Hippocampal formation (tissue), 2 donors: ENCODE measurements at places on chromosomes 6 and 20.

DNA sequence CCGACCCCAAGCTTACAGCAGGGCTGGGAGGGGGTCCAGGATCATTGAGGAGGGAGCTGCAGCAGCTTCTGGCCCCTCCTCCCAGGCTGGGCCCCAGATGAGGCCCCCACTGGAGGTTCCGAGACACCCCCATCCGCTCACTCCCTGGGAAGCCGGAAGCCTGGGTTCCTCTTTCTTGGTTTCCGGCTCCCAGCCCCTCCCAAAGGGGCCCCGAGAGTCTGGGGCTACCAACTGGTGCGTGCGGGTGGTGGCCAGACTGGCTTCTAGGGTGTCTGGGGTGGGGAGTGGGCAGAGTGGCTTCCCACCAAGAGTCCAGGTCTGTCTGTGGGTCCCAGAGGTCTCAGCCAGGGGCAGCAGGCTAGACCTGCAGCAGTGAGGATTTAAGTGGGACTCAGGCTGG lies 2.2 kb downstream of the RGS19 start:
- DNase-seq = no peak

DNA sequence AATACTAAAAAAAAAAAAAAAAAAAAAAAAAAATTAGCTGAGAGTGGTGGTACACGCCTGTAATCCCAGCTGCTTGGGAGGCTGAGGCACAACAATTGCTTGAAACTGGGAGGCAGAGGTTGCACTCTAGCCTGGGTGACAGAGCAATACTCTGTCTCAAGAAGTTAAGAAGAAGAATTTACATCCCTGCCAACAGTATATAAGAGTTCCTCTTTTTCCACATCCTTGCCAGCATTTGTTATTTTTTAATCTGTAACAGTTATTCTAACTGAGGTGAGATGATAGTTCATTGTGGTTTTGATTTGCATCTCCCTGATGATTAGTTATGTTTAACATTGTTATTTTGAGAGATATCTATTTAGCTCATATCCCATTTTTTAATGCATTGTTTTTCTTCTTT lies 20.3 kb upstream of the DYNLRB1 start:
- no peak for DNase-seq

GRCh38 chr20:46630306-46630705 lies 21.0 kb downstream of the SLC13A3 start:
- DNase-seq = no peak

DNA sequence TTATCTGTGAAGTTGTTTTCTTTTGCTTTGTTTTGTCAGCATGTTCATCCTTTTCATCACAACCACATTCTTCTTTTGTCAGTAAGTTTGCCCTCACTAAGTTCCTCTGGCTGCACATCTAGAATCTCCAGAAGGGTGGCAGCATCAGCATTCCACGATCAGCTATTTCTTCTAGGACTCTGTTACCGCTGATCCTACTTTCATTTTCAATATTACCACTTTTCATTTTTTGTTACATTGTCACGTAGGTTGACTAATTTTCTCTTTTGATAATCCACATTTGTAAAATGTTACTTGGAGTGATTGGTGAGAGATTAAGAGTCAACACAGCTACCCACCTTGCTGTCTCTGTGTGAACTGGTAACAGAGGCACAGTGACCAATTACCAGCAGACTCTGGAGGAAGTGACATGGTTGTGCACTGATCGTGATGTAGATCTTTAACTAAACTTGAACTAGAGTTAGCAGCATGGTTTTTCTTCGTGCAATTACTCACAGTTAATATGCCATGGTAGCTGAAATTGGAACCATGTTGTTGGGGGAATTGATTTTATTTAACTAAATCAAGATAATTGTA lies 307.9 kb upstream of the SLC35B3 start:
- DNase-seq = no peak

GRCh38 chr6:161265975-161266374 lies 7.9 kb downstream of the AGPAT4 start:
- DNase-seq = no peak

DNA sequence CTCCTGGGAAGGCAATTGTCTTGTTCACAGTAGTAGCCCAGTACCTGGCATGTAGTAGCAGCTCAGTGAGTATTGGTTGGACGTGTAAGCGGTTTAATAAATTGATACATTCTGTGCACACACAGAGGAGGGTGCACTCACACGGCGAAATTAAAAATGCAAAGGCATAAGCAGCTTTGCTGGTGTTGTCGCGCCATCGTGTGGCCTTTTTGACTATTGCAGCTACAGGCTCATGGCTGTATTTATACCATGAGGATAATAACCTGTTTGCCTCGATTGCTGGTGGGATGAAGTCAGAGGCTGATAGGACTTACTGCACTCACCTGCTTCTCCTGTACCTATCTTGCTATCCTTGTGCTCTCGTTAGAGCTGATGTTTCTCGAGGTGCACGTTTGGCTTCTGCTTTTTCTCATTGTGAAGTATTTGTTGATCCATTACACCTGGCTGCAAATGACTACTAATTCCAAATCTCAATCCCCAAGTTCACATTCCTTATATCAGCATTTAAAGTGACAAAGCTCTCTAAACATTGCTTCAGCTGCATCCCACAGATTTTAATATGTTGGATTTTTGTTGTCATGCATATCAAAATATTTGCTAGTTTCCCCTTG lies 61.5 kb downstream of the TBXT start:
- DNase-seq = peak; percentile 58

DNA sequence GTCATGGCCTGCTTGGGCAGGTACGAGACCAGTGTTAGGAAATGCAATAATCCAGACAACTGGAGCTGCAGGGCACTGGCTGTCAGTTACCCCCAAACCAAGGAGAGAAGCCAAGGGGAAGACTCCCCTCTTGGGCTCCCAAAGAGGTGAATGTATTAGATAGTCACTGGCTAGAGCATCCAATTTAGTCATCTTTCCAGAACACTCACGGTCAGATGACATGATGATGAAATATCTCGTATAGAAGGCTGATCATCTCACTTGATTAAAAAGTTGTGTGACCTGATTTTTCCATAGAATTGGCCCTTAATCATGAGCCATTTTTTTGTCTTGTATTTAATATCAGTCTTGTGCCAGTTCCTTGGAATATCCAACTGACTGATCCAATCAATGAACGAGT lies 40.7 kb downstream of the SLC22A3 start:
- no peak for DNase-seq

GRCh38 chr20:40763646-40764295 lies 74.7 kb upstream of the MAFB start:
- DNase-seq = peak; percentile 41

- DNase-seq = no peak
Measured at GRCh38 chr6:37013516-37014491, 8.3 kb downstream of the FGD2 start.

- no peak for DNase-seq
Measured at GRCh38 chr6:149031859-149032598, 285.2 kb downstream of the UST start.

GRCh38 chr6:1553562-1554083 lies 56.1 kb upstream of the FOXC1 start:
- DNase-seq = no peak

- DNase-seq = no peak
Measured at GRCh38 chr6:142235791-142236190, 66.0 kb upstream of the ADGRG6 start.

GRCh38 chr6:141501616-141502015 lies 631.1 kb upstream of the GJE1 start:
- no peak for DNase-seq

DNA sequence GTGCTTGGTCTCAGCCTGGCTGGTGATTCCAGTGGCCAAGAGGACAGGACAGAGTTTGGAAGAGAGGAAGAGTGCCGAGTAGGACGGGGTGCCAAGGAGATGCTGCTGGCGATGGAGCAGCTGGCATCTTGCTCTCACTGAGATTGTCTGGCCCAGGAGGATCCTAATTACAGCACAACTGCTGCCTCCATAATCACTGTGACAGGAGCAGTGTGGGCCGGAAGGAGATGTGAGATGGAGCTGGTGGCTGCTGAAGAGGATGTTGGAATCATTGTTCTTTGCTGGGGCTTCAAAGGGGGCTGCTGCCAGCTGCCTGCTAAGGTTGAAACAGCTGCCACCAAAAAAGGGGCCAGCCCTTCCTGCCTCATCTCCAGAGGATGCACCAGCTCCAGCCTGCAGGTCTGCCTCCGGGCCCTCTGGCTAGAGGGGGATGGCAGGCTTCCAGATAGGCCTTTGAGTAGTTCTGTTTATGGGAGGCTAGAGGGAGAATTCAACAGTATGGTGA lies 214.4 kb downstream of the RNF144B start:
- DNase-seq = no peak

- DNase-seq = no peak
Measured at GRCh38 chr6:87126501-87126900, 28.9 kb upstream of the ZNF292 start.

DNA sequence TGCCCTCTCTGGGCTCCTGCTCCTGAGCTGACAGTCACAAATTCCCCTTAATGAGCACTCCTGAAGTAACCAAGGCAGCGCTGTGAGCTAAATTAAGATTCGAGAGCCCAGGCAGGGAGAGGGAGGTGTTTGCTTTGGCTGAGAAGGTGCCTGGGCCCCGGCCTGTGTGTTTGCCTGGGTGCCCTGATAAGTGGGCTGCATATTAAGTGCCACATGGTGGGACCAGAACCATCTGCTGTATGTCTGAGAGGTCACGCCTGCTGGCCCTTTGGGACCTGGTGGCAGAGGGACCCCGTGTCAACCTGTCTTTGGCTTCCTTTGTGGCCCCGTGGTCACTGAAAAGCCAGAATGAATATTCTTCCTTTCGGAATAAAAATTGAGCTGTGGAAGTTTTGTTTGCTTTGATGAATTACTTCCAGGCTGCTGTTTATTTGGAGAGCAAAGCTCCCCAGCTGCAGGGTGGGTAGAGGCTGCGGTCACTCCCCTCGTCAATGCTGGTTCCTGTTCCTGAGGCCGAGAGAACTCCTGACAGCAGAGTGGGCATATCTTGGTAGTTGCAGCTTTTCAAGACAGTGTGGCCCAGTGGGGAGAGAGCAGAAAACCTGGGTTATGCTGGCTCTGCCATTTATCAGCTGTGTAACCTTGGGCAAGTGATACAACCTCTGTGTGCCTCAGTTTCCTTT lies 17.5 kb upstream of the KCNK16 start:
- no peak for DNase-seq

- no peak for DNase-seq
Measured at GRCh38 chr6:118787724-118788423, 106.1 kb upstream of the ASF1A start.

GRCh38 chr20:62052336-62052841 lies 13.3 kb downstream of the TAF4 start:
- DNase-seq = no peak

- no peak for DNase-seq
Measured at GRCh38 chr20:52160621-52161204, 30.9 kb downstream of the ZFP64 start.

DNA sequence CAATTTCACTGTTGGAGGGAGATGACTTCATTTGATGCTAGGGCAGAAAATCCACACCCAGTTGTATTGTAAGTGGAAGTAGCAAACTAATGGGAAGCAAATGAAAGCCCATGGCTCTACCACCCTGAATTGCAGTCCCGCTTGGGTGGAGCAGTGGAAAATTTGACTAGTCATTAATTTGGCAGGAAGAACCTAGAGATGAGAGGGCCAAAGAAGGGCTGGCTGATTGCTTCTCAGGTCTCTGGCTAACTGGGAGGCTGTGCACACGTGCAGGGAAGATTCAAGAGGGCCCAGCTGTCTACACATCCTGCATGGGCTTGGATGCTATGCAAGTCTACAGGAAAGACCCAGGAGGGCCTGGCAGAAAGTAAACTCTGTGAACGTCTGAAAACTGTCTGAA lies 466.2 kb downstream of the TFAP2A start:
- no peak for DNase-seq

GRCh38 chr6:5995658-5995948 lies 11.1 kb downstream of the NRN1 start:
- no peak for DNase-seq

DNA sequence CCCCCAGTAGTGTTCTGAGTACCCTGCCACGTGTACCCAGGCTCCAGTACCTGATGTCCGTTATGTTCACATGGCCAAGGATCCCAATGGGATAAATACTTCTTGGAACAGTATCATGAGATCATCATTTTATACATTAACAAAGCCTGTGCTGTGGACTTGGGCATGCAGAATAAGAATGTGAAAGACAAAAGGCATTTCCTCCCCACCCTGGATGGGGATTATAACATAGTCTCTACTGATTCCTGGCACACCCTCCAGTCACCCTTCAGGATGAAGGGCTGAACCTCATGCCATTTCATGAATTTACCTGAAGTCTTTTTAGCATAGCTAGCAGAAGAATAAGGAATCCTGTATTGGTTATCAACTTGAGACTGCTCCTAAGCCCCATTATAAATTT lies 2.8 kb downstream of the TNFRSF21 start:
- no peak for DNase-seq

GRCh38 chr20:46296526-46297250 lies 11.6 kb downstream of the CDH22 start:
- DNase-seq = no peak

- no peak for DNase-seq
Measured at GRCh38 chr20:46388937-46389336, 17.5 kb downstream of the ELMO2 start.

- DNase-seq = peak; percentile 22
Measured at GRCh38 chr20:44537993-44538392, 16.1 kb upstream of the SERINC3 start.

- no peak for DNase-seq
Measured at GRCh38 chr6:36297051-36297450, 27.2 kb downstream of the PNPLA1 start.

GRCh38 chr6:64505312-64505711 lies 869.7 kb downstream of the PHF3 start:
- no peak for DNase-seq

GRCh38 chr20:17026346-17026745 lies 200.5 kb upstream of the PCSK2 start:
- DNase-seq = no peak

DNA sequence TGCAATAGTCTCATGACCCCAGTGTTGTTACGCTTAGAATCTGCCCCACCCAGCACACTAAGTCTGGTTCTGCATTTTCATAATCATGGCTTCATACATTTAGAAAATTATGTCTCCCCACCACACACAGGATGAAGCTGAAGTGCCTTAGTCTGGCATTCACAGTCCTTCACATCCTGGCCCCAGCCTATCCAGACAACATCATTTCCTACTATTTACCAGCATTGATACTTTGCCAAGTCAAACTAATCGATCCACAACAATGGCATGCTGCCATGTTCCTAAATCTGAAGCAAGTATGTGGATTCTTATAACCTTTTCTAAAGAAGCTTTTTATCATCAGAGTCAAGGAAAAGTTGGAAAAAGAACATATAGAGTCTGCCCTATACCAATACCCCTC lies 132.4 kb upstream of the FBXL4 start:
- DNase-seq = no peak

DNA sequence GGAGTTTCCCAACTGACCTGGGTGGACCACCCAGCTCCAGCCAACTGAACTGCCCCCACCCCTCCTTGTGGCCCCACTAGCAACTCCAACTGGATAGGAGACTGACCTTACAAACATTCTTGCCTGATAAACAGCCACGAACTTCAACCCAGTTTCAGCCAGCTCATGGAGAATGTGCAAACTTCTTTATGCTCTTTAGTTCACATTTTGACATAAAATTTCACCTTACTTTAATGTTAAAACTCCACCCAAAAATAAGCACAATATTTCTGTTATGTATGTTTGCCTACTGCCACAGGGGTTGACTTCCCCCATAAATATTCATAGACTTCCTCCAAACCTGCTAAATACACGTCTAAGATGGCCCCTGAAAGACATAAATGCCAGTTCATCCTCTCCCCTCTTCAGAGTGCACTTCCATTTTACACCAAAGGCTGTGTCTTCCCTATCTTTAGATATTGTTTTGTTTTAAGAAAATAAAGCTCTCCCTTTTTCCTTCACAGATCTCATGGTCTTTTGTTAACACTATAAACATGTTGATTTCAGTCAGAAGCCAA lies 643.7 kb downstream of the EPM2A start:
- no peak for DNase-seq
